ENCODE measurements at places on chromosomes 12 and 14.

DNA sequence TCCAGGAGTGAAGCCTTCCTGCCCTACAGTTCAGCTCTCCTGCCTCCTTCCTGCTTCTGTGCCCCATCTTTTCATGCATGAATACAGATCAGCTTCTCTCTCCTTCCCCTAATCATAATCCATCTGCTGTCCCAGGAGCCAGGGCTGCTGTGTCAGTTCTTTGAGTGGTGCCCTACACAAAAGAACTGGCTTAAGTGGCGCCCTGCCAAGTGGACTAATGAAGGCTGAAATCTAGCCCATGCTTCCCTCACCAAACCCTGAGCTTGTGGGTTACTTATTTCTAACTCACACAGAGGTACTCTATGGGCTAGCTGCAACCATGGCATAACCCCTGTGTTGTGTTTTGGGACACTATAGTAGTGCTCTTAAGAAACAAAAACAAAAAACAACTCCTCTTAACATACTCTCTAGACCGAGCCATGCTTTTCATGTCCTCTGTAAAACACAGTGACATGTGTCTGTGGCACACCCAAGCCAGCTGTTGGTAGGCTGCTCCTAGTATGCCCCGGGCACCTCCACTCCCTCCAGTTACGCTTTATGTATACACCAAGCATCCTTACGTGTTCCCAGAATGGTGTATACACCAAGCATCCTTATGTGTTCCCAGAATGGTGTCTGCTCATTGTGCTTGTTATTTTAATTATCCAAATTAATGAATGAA lies 19.3 kb upstream of the ETV6 start:
- DNase-seq, result no peak

DNA sequence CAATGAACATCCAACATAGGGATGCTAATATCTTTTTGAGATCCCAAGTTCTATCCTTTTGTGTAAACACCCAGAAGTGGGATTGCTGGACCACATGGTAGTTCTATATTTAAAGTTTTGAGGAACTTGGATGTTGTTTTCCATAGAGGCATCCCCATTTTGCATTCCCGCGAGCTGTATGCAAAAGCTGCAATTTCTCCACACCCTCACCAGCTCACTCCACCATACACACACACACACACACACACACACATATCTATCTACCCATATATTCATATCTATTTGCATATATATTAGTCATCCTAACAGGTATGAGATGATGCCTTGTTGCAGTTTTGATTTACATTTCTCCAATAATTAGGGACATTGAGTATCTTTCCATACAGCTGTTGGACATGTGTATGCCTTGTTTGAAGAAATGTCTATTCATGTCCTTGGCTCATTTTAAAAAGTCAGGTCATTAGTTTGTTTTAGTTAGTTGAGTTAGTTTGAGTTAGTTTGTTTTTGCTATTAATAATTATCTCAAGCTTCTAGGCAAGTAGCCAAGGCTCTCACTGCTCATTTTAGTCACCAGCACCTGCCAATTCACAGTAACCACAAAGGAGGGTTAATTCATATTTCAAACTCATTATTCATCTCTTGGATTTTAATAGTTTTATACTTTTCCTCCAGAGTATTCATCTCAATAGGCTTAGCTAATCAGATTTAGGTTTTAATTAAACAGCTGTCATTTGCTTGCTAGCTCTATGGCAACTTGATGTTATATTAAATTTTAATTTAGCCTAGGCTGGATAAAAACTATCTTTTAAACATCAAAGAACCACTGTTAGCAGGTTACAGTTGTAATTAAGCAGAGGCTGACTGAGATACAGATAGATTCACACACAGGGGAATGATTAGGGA lies 1435.9 kb upstream of the TMEM132C start:
- DNase-seq, result no peak

- peak; percentile 29 for DNase-seq
These were observed 5.9 kb downstream of the KLHL33 start for GRCh38 chr14:20429801-20430669.

- no peak for DNase-seq
These were observed 42.7 kb upstream of the CRACR2A start for GRCh38 chr12:3795492-3796133.

- no peak for DNase-seq
These were observed 2.9 kb downstream of the SLC15A4 start for GRCh38 chr12:128820723-128821432.

GRCh38 chr12:106871477-106871876 lies 84.2 kb upstream of the TMEM263 start:
- no peak for DNase-seq

GRCh38 chr12:68538726-68539614 lies 71.7 kb upstream of the RAP1B start:
- peak; percentile 46 for DNase-seq

GRCh38 chr12:64716371-64716770 lies 42.8 kb downstream of the GNS start:
- no peak for DNase-seq

DNA sequence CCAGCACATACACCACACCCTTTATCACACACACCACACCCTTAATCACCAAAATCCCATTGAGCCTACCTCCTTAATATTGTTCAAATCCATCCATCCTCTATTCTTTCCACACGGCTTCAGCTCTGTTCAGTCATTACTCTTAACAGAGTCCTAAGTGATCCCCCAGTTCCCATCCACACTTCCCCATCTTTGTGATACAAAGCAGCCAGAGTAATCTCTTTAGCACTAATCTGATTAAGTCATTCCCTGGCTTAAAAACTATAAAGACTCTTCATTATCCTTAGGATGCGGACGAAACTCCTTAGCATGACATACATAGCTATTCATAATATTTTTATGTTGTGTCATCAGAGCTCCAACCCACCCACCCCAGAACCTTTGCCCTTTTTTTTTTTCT lies 14.7 kb upstream of the MFAP5 start:
- DNase-seq, result no peak

DNA sequence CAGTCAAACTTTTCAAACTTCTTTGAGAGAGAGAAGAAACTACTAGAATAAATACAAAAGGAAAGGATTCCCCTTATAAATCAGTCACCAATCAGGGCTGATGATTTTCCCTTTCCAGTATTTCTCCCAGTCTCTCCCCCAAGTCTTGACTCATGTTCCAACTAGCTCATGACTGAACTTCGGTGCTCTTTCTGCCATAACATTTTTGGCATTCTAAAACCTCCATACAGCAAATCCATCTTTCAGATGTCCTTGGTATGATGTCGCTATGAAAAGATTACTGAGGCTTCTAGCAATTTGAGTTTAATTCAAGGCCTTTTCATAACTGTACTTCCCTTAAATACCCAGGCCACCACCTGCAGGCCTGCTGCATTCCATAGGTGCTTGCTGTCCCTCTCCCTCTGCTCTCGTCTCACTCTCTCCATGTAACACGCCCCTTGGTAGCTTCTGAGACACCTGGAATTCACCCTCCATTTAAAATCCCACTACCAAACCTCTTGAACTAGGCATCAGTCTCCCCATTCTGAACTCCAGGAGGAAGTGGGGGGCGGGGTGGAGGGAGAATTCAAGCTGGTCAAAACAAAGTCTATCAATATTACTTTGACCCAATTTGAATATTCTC lies 2.4 kb downstream of the PRKD1 start:
- no peak for DNase-seq

GRCh38 chr12:94261119-94261518 lies 112.7 kb downstream of the PLXNC1 start:
- DNase-seq, result no peak

DNA sequence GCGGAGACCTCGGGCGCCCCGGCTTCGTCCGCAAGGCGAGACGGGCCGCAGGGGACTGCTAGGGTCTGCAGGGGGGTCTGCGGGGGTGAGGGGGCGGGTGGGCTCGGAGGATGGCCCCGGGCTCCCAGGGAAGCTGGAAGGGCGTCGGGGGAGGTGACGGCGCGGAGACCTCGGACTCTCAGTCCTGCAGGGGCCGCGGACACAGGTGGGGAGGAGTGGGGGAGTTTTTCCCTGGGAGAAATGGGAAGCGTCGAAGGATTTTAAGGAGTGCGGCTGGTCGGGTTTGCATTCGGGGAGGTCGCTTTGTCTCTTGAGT lies 25.9 kb downstream of the ZBTB42 start:
- DNase-seq, result no peak

DNA sequence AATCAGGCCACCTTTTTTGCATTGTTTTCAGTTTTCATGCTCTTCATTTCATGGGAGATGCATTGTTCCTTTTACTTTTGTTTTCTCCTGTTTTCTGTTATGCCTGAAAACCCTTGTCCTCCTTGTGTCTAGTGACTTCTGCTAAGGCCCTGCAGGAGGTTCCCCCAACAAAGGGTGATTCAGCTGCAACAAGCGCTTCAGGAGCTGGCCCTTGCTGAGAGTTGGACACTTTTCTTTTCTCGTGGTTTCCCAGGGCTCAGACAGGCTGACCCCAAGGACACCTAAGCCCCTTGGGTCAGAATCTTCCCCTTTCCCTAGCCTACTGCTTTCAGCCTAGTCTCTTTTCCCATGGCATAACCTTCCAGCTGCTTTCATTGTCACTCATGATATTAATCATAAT lies 98.9 kb downstream of the PLXNC1 start:
- DNase-seq, result no peak

- DNase-seq, result no peak
These were observed 87.5 kb downstream of the POLR3B start for GRCh38 chr12:106445053-106445452.
